ENCODE measurements at places on chromosomes 7 and 10.

DNA sequence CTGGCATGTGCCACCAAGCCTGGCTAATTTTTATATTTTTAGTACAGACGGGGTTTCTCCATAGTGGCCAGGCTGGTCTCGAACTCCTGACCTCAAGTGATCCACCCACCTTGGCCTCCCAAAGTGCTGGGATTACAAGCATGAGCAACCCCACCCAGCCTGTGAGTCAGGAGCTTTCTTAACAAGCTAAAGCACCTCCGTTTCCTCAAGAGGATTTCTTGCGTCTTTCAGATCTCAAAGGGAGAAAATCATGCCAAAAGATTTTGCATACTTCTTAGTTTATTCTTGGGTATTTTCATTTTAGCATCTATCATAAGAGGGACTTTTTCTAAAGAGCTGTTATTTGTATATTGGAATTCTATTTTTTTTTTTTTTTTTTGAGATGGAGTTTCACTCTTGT is 47.9 kb upstream of the FOXK1 start:
- peaks cover 23% of the 10 kb centered on the region for H3K4me1 ChIP-seq
- no peak overlapping the region for H3K4me3 ChIP-seq
- H3K27ac ChIP-seq = no peak overlapping the region
- no peaks in the 10 kb centered on the region for H3K27me3 ChIP-seq
- DNase-seq = no peak
- no peaks in the 10 kb centered on the region for H3K36me3 ChIP-seq

GRCh38 chr10:110011681-110012080 is 3.9 kb downstream of the ADD3 start:
- H3K36me3 ChIP-seq = no peaks in the 10 kb centered on the region
- DNase-seq = no peak
- no peaks in the 10 kb centered on the region for H3K27me3 ChIP-seq
- no peak overlapping the region for H3K4me3 ChIP-seq

- DNase-seq = no peak
- no peak overlapping the region for H3K4me3 ChIP-seq
- H3K4me1 ChIP-seq = no peaks in the 10 kb centered on the region
- H3K27me3 ChIP-seq = no peaks in the 10 kb centered on the region
- H3K36me3 ChIP-seq = no peaks in the 10 kb centered on the region
- H3K27ac ChIP-seq = no peak overlapping the region
These were observed 43.0 kb downstream of the ADCY1 start for GRCh38 chr7:45617166-45617565.

- peak; percentile 78 for DNase-seq
- H3K27ac ChIP-seq = no peak overlapping the region
These were observed 746.0 kb upstream of the POT1 start for GRCh38 chr7:125675640-125676039.

DNA sequence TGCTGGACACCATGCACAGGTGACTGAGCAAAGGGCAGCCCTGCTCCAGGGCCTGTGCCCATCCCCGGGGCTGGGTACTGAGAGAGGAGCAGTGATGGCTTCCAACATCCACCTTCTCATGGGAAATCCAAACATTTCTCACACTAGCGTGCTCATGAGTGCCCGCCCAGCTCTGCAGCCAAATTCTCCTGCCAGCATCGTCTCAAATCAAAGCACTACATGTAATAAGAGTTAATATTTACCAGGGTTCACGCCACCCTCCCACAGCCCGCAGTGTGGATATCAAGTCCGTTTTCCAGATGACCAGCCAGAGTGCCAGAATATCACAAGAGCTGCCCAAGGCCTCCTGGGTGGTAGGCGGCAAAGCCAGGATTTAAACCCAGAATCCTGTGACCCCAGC is 12.1 kb downstream of the IL15RA start:
- H3K36me3 ChIP-seq = peaks cover 20% of the 10 kb centered on the region
- no peak overlapping the region for H3K27ac ChIP-seq
- DNase-seq = no peak
- H3K4me1 ChIP-seq = no peaks in the 10 kb centered on the region

- H3K27ac ChIP-seq = no peak overlapping the region
- no peaks in the 10 kb centered on the region for H3K4me1 ChIP-seq
- no peaks in the 10 kb centered on the region for H3K27me3 ChIP-seq
- no peak overlapping the region for H3K4me3 ChIP-seq
- DNase-seq = no peak
These were observed 100.9 kb upstream of the PDLIM1 start for GRCh38 chr10:95391581-95392216.

DNA sequence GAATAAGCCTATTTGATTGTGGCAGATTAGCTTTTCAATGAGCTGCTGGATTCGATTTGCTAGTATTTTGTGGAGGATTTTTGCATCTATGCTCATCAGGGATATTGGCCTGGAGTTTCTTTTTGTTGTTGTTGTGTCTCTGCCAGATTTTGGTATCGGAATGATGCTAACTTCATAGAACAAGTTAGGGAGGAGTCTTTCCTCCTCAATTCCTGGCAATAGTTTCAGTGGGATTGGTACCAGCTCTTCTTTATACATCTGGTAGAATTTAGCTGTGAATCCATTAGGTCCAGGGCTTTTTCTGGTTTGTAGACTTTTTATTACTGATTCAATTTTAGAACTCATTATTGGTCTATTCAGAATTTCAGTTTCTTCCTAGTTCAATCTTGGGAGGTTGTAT is 43.4 kb upstream of the KLF14 start:
- H3K4me1 ChIP-seq = no peaks in the 10 kb centered on the region
- H3K4me3 ChIP-seq = no peak overlapping the region
- no peak overlapping the region for H3K27ac ChIP-seq
- no peak for DNase-seq

GRCh38 chr10:118754229-118754555 is 578 bp downstream of the CACUL1 start:
- DNase-seq = no peak
- H3K4me1 ChIP-seq = peaks cover 20% of the 10 kb centered on the region
- H3K27me3 ChIP-seq = no peaks in the 10 kb centered on the region
- H3K36me3 ChIP-seq = no peaks in the 10 kb centered on the region
- peak overlapping the region; percentile 79 for H3K27ac ChIP-seq

DNA sequence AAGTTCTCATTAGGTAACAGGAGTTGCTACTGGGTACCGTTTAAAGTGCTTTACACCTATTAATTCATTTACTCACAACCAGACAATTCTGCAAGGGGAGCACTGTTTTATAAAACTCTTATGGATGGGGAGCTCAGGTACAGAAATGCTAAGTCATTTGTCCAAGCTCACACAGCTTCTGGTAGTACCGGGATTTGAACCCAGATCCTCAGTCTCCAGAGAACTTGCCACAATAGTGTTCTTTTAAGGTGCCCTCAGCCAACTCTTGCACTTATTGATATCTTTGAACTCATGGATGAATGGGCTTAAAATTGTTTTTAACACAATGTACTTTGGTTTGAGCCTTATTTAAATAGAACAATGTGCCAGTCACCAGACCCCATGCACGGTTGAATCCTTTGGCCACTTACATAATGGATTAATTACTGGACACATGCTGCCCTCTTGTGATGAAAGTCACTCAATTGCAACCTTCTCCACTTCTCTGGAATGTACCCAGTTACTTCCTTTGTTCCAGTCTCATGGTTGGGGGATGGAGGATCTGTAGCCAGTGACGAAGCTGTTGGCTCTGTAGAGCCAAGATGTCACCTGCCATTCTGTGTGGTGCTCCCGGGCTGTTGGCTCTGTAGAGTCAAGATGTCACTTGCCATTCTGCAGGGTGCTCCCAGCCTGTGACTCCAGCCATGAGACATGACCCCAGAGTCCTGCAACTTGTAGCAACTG is 65.6 kb downstream of the NOD1 start:
- no peak overlapping the region for H3K4me3 ChIP-seq
- no peaks in the 10 kb centered on the region for H3K4me1 ChIP-seq
- no peaks in the 10 kb centered on the region for H3K36me3 ChIP-seq
- peak; percentile 69 for DNase-seq
- no peak overlapping the region for H3K27ac ChIP-seq

- peaks cover 11% of the 10 kb centered on the region for H3K36me3 ChIP-seq
- H3K4me3 ChIP-seq = no peak overlapping the region
- no peaks in the 10 kb centered on the region for H3K27me3 ChIP-seq
- no peaks in the 10 kb centered on the region for H3K4me1 ChIP-seq
- DNase-seq = no peak
These were observed 55.5 kb downstream of the HGF start for GRCh38 chr7:81714306-81714705.

DNA sequence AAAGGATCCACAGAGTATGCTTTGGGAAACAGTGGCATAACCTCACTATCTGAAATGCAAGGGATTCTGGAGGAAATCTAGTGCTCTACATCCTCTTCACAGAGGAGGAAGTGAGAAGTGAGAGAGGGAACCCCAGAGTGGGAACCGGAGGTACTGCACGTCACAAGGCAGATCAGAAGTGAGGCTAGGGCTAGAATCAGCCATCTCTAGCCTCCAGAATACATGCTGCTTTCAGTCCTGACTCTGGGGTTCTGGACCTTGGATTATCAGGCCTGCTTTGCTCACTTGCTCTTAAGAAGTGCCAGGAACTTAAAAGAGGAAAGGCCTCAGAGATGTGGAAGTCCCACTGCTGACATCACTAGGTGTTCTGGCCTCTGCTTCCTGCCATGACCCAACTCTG is 25.7 kb downstream of the ZNF503 start:
- peak; percentile 23 for DNase-seq
- no peaks in the 10 kb centered on the region for H3K4me1 ChIP-seq
- H3K27ac ChIP-seq = no peak overlapping the region
- H3K4me3 ChIP-seq = no peak overlapping the region

DNA sequence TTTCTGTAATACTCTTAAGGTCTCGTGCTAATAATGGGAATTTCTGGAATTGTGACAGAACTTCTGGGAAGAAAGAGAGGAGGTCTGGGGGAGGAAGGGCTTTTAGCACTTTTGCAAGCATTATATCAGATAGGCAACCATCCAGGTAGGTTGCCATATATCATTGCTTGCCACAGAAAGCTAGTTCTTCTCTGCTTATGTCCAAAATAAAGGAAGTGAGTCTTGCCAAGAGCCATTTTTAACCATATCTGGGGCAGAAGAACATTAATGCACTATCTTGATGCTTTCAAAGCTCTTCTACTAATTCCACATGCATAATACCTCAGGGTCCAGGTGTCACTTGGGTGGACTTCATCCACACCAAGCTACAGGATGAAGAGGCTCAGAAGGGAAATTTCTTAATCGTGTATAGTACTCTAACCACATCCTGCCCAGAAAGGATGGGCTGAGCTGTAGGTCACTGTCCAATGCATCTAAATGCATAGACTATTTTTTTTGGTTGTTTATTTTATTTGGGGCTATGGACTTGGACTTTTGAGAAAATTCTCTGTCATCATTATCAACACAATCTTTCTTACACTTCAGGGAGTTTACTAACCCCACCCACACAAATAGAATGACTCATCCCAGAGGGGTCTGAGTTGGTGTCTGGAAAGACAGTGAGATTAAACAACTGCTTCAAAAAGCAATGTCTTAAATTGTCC is 68.9 kb upstream of the ADO start:
- no peak overlapping the region for H3K4me3 ChIP-seq
- peak; percentile 21 for DNase-seq
- no peaks in the 10 kb centered on the region for H3K36me3 ChIP-seq
- H3K4me1 ChIP-seq = peaks cover 26% of the 10 kb centered on the region
- H3K27ac ChIP-seq = no peak overlapping the region

GRCh38 chr7:2771274-2771731 is 72.8 kb downstream of the GNA12 start:
- no peaks in the 10 kb centered on the region for H3K27me3 ChIP-seq
- peaks cover 44% of the 10 kb centered on the region for H3K4me1 ChIP-seq
- DNase-seq = peak; percentile 89
- peaks cover 5% of the 10 kb centered on the region for H3K36me3 ChIP-seq
